ENCODE measurements at places on chromosomes 12 and 14.

GRCh38 chr12:109763201-109763841 lies 49.7 kb downstream of the FAM222A start:
- DNase-seq, result peak; percentile 12

DNA sequence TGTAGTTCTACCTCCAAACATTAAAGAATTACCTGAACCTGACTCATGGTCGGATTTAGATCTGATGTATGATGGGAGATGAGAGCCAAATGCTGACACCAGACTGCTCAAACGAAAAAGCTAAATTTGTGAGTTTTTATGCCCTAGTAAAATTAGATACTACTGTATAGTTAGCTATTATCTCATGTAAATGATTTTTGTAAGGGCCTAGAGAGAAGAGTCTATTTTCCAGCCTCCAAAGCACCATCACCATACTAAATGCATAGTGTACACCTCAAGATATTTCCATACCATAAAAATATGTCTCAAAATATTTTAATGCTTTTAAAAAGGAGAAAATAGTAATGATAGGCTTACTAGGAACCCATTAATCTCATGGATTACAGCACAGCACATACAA lies 18.3 kb downstream of the ANKS1B start:
- DNase-seq, result no peak

DNA sequence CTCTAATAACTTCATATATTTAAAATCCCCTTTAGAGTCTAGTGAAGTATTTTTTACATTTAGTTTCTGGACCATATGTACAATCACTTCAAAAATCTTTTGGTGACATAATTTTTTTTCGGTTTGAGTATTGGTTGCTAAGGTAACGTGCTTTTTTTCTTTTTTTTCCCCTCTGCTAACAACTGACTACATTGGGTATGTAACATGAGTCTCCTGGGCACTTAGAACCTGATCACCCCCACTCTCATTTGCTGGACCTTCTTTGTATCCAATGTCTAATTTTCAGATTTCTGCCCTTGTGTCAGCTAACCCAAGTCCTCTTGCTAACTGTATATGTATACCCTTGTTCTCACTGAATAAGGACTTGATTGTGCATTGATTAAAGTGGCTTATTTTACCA lies 592.9 kb upstream of the FLRT2 start:
- no peak for DNase-seq

- DNase-seq, result no peak
Measured at GRCh38 chr14:51240804-51241380, 845 bp downstream of the TMX1 start.

DNA sequence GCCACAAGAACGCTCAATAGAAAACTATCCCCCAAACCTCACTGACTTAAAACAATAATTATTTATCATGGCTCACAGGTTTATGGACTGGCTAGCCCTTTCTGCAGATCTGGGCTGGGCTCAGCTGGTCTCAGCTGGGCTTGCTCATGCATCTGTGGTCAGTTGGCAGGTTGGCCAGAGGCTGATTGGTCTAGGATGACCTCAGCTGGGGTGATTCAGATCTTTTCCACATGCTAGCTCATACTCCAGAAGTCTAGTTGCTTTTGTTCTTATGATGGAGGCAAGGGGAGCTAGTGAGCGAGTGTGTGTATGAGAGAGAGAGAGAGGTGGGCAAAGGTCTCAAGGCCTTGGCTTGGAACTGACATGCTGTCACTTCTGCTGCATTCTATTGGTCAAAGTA lies 181.2 kb upstream of the NRXN3 start:
- no peak for DNase-seq

DNA sequence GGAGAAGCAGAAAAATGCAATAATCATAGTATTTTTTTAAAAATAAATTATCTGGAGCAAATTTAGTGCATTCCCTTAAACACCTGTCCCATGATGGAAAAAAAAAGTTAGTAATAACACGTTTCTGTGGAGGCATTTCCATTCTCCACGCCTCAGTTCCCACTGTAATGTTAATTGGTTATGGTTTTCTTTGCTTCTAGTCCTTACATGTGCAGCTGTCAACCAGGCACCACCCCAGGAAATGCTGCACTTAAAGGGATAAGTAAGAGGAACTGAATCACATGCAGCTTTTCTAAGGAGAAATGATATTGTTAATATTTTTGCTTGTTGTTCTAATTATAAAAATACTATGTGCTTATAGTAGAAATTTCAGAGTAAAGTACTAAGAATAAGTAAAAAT lies 240.3 kb downstream of the ZFP36L1 start:
- DNase-seq, result peak; percentile 45

GRCh38 chr14:56482310-56482911 lies 97.2 kb upstream of the TMEM260 start:
- no peak for DNase-seq

GRCh38 chr12:26496170-26496569 lies 300.8 kb downstream of the SSPN start:
- no peak for DNase-seq

DNA sequence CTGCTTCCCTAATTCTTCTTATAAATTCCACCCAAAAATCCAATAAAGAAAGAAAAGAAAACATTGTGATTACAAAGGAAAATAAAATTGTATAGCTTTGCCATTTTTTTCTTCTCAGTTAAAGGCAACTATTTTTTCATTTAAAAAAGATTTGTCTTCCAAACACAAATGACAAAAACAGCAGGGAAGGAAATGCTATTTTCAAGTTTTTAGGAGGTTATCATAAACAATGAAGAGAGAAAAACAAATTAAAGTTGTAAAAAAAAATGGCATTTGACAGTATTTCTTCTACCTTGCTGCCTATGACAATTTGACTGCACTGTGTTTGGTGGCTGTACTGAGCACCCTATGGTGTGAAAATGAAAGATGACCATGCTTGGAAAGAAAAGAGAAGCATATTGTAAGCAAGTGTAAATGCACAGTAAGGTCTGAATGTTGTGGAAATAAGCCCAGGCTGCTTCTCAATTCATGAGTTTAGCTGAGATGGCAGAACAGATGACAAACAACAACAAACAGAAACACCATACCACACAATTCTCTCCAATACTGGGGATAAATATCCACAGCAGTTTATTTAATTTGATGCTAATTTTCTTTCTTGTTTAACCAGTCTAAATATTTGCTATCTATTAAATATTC lies 109.8 kb downstream of the PRKD1 start:
- no peak for DNase-seq

DNA sequence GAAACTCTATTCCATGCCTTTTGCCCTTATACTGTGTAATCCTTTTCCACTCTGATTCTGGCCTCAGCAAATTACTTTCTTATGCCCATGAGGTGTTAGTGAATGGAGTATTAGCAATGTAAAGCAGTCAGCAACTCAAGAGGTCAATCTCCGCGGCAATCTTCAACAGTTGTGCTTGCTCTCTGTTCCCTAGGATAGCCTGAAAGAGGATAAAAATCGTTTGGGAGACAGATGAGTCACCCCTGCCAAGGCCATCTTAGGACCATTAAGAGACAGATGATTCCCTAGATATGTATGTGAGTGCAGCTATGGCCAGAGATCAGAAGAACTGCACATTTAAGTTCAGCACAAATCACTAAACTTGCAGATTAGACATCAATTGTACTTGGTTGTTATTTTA lies 1145.8 kb downstream of the GALC start:
- no peak for DNase-seq

- DNase-seq, result peak; percentile 38
Measured at GRCh38 chr12:111645433-111645832, 40.3 kb downstream of the BRAP start.

DNA sequence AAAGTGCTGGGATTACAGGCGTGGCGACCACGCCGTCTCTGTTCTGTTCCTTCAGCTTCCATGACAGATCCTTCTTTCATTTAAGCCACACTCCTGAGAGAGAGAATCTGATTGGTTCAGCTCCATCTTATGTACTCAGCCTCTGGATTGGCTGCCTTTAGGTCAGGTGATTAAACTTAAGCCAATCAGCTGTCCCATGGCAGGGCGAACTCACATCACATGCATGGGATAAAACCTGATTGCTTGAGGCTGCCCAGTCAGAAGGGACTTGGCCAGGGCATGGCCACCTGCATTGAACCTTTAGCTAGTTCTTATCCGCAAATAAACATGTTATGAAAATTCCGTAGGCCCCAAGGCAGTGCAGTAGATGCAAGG lies 274.2 kb downstream of the SUDS3 start:
- no peak for DNase-seq

DNA sequence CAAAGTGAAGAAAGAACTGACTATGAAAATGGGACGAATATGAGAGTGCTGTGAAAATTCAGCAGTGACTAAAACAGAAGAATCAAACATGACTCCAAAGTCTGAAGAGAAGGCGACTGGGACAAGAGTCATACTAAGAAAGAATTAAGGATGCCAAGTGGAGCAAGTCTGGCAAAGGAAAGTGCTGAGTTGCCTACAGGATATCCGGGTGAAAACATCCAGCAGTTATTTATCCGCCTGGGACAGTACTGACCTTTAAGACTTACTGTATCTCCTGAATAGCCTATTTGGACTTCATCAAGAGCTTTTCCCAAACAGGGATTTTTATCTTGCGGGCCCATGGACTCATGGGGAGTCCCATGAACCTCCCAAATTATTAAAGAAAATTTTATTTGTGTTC lies 41.1 kb downstream of the KICS2 start:
- peak; percentile 65 for DNase-seq

DNA sequence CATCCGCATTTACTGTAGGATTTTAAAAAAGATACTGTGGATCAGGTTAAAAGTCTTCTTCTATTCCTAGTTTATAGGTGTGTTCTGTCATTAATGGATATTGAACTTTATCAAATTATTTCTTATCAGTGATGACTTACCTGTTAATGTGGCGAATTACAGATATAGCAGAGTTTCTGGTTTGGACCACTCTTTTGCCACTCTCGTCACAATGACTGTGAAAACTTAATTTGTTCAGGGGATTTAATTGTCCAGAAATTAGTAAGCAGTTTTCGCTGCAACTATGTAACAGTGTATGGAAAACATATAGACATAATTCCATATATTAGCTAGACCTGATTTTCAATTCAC lies 14.9 kb downstream of the COCH start:
- DNase-seq, result no peak

DNA sequence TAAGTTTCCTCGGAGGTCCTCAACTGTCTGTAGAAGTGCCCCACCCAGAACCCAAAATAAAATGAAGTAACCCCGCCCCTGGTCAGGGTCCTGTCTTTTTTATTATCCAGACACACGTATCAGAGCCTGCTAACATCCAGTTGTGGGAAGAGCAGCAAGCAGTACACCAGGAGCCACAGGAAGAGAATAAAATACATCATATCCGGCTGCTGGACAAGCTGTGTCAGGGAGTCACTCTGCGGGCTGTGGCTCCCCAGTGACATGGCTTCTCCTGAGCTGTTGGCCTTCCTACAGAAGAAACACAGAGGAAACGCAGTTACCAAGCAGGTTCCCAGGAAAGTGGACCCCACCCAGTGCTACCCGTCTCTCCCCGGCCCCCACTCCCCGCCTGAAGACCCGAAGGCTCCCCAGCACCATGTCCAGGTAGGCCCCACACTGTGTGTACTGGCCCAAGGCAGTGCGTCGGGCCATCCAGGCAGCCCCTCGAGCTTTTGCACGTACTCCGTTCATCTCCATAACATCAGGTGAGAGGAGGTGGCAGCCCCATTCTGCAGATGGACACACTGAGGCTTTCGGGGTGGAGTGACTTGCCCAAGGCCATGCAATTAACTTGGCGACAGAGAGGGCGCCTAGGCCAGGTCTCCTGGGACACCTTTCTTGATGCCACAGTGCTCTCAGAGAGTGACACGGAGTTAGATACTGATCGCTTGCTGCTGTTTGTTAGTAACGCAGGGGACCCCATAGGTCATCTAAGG lies 34.3 kb upstream of the DICER1 start:
- no peak for DNase-seq

GRCh38 chr14:30179381-30180130 lies 251.9 kb upstream of the PRKD1 start:
- DNase-seq, result no peak

DNA sequence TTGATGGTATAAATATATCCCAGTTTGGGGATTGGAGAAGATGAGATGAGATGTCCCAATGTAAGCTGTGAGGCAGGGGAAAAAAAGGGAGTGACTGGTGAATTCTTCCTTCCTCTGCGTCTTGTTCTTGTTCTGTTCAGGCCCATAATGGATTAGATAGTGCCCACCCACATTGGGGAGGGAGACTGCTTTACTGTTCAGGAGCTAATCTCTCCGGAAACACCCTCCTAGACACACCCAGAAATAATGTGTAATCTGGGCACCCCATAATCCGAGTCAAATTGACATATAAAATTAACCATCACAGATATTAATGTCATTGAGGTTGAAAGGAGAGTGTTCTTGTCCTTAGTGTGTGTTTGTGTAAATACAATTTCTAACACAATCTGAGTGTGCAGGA lies 29.3 kb downstream of the ETV6 start:
- DNase-seq, result no peak

DNA sequence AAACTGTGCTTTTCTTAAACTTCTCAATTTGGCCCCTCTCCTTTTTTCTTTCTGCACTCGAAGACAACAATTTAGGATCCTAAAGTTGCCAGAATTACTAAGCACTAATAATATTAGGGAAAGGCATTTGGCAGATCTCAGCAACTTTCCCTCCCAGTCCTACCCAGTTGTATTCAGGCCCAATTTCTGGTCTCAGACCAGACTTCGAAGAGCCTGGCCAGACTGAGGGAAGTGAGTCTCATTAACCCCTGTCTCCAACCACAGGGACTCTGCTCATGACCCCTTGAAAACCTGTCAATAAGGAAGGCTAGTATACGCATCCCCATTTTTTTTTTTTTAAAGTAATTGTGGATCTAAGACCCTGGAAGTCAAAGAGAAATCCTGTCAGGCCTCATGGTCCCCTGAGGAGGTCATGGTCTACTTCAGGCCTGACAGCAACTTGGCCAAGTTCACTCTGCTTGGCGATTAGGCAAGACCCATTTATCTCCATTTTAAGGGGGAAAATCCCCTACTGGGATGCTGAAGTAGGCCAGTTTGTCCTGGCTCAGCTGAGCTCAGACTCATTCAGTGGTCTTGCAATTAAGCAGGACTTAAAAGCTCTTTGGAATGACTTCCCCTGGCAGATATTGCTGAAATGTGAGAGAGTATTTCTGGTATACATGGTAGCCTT lies 521.0 kb downstream of the FUT8 start:
- DNase-seq, result no peak

- DNase-seq, result no peak
Measured at GRCh38 chr14:105484069-105484996, 2.4 kb upstream of the CRIP1 start.

DNA sequence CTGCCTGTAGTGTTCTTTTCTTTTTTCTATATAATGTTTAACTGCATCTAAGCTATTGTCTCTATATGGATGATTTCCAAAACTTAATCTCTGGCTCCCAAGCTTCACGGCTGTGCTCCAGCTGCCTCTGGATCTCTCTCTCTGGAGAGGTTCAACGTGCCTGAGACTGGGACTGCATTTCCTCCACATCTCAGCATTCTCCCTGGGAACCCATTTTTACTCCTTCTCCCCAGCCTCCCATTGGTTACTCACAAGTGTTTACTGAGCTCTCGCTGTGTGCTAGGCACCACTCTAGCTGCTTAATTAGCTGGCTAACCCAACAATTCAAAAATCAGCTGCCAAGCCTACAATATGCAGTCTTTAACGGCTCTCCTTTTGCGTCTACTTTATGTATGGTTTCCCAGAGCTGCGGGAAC lies 34.7 kb downstream of the FBXL14 start:
- no peak for DNase-seq

Measured in fibroblast of villous mesenchyme (primary cell).